ENCODE measurements at places on chromosomes 4 and X.

DNA sequence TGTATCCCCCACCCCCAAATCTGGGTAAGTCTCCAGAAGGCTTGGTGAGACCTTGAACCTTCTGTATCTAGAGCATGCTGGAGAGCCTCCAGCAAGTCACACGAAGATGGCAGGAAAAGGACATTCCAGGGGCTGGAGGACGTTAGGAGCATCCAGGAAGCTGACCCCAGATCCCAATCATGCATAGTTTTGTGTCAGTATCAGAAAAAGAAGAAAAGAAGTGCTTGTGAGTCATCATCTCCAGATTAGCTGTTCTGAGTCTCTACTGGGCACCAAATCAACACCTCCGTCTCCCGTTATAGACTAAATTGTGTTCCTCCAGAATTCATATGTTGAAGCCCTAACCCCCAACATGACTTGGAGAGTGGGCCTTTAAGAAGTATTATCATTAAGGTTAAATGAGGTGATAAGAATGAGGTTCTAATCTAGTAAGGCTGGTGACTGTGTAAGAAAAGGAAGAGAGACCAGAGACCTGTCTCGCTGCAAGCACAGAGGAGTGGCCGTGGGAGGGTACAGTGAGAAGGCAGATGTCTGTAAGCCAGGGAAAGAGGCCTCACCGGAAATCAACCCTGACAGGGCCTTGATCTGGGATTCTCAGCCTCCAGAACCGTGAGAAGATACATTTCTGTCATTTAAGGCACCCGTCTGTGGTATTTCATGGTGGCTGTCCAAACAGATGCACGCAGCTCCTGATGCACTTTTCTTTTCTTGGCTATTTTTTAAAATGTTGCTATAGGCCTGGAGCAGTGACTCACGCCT, 38.1 kb upstream of the CLDN24 start:
- DNase-seq = no peak

GRCh38 chrX:124242131-124242530, 90.3 kb upstream of the TEX13D start:
- no peak for DNase-seq

- no peak for DNase-seq
These were observed 38.7 kb downstream of the GABRA4 start for GRCh38 chr4:46954643-46955042.

GRCh38 chr4:38034986-38035882, 75.0 kb downstream of the PTTG2 start:
- DNase-seq = no peak

- no peak for DNase-seq
These were observed 755 bp downstream of the KLHL8 start for GRCh38 chr4:87219632-87220093.

DNA sequence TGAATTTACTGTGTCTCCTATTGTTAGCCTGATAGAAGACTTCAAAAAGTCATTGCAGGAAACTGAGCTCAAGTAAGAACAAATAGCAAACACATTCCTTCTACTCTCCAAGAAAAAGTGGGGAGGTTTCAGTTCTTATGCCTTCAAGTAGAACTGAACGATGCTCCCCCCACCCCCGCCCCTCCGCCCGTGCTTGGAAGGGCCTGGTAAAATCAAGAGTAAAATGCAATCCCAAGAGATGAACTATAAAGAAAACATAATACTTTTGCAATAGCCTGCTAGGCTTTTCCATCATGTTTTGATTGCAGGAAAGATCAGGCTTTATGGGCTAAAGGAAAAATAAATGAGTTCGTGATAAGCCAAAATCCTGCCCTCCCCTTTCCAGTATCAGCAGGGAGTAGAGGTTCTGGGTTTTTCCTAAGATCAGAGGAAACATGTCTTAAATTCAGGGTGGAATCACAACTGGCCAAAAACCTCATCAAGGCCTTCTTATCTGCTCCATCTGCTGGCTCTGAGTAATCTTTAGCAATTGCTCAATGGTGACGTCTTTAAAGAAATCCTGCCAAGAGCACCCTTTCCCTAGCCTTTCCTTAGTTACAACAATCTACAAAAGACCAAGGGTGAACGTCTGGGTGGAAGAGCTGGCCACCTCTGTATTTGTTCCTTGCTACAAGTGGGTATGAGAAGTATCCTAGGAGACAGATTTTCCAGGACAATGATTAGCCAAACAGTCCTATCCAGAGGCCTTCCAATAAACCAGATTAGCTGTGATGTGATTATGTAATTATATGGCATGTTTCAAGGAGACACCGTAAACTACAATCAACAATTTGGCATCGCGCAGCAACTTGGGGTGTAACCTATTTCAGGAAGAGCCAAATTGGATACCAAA, 66.3 kb upstream of the FAM9C start:
- no peak for DNase-seq

- peak; percentile 10 for DNase-seq
These were observed 107.5 kb upstream of the ACSL4 start for GRCh38 chrX:109840585-109840984.

- no peak for DNase-seq
These were observed 99.3 kb upstream of the ARMCX2 start for GRCh38 chrX:101759000-101759399.

DNA sequence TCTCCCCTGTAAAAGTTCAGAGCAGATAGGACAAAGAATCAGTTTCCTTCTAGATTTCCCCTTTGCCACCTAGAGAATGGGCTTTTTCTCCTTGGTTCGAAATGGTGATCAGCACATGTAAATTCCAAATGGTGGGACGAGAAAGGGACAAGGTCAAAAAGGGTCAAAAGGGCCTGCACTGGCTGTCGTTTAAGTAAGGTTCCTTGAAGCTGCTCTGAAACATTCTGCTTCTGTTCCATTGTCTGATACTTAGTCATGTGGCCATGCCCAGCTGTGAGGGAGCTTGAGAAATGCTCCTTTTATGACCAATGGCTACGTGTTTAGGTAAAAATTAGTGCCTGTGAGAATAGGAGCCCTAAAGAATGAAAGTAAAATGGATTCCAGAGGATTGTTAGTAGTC, 165.9 kb upstream of the CENPE start:
- DNase-seq = no peak

GRCh38 chrX:5726224-5726623, 502.4 kb downstream of the NLGN4X start:
- DNase-seq = no peak

DNA sequence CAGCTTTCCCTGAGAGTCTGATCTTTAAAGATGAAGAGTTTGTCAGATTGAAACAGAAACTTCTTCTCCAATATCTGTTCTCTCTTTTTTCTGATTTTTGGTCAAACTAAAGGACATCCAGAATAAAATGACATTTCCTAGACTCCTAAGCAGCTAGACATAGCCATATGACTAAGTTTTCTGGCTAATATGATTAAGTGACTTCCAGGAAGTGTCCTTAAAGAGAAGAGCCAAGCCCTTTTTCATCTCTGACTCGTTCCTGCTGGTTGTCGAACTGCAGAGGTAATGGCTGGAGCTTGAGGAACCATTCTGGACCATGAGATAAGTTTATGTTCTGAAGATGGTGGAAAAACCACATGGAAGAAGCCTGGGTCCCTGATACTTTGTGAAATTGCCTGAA, 546.0 kb downstream of the BCOR start:
- DNase-seq = no peak

- DNase-seq = no peak
These were observed 111.8 kb upstream of the STIM2 start for GRCh38 chr4:26748811-26749210.
